ENCODE measurements at places on chromosomes 12 and 14.

DNA sequence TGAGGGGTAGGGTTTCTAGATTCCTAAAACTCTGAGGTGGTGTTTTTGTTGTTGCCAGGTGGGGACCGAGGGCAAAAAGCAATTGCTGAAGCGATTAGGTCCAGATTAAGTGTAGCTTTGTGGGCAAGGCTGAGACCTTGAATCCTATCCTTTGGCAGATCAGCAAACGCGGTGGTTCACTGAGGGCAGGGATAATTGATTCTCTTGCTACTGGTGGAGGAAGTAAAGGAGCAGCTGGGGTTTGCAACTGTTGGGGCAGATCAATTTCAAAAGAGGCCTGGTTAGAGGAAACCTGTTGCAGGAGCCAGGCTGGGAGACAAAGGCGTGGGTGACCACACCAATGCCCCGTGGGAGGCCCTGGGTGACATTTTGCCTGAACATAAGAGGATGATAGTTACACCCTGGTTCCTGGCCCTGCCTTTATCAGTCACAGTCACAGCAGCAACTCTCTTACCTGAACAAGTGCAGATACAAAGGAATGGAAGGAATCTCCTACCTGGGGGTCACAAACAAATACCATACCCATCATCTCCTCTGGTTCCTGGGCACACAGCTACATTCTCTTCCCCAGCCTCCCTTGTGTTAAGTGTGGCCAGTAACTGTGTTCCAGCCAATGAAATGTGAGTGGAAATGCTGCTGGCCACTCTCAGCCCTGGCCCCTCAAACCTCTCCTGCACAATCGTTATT lies 43.3 kb upstream of the RASSF3 start:
- ATAC-seq = no peak

DNA sequence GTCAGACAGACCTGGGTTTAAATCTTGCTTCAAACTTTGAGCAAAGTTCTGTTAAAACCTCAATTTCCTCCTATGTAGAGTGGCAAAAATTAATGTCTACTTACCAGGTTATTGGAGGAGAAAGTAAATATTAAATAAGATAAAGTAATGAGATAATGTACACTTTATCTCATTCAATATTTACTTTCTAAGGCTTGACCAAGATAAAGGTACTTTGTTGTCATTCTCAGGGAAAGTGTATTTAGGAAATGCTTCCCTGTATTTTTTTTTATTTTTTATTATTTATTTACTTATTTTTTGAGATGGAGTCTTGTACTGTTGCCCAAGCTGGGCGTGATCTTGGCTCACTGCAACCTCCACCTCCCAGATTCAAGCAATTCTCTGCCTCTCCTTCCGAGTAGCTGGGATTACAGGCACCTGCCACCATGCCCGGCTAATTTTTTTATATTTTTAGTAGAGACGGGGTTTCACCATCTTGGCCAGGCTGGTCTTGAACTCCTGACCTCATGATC lies 4.7 kb downstream of the FAM161B start:
- ATAC-seq = no peak

- ATAC-seq = no peak
These were observed 32.8 kb downstream of the CCER1 start for GRCh38 chr12:90922145-90922627.

DNA sequence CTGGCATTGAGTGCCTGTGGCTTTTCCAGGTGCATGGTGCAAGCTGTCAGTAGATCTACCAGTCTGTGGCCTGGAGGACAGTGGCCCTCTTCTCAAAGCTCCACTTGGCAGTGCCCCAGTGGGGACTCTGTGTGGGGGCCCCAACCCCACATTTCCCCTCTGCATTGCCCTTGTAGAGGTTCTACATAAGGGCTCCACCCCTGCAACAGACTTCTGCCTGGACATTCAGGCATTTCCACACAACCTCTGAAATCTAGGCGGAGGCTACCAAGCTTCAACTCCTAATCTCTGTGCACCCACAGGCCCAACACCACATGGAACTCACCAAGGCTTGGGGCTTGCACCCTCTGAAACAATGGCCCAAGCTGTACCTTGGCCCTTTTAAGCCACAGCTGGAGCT lies 102.7 kb upstream of the PLEKHG7 start:
- ATAC-seq = no peak

DNA sequence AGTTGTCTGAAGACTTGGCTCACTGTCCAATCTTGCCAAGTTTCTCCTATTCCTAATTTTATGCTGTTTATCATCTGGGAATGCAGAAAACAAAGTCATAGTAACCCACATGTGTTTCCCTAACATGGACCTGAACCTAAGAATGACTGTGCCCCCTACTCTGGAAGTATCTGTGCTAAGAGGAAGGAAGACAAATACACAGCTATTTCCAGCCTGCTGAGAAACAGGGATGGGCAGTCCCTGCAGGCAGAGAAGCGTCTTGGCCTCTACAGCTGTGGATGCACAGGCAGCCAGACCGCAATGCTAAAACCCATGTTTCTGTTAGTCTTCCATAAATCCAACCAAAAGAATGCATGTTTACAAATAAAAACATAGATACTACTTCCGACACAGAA lies 56.2 kb downstream of the DUSP16 start:
- ATAC-seq = no peak

GRCh38 chr14:60064491-60065072 lies 27.1 kb upstream of the PCNX4 start:
- no peak for ATAC-seq

- no peak for ATAC-seq
These were observed 56.4 kb downstream of the TMCC3 start for GRCh38 chr12:94593822-94594442.

DNA sequence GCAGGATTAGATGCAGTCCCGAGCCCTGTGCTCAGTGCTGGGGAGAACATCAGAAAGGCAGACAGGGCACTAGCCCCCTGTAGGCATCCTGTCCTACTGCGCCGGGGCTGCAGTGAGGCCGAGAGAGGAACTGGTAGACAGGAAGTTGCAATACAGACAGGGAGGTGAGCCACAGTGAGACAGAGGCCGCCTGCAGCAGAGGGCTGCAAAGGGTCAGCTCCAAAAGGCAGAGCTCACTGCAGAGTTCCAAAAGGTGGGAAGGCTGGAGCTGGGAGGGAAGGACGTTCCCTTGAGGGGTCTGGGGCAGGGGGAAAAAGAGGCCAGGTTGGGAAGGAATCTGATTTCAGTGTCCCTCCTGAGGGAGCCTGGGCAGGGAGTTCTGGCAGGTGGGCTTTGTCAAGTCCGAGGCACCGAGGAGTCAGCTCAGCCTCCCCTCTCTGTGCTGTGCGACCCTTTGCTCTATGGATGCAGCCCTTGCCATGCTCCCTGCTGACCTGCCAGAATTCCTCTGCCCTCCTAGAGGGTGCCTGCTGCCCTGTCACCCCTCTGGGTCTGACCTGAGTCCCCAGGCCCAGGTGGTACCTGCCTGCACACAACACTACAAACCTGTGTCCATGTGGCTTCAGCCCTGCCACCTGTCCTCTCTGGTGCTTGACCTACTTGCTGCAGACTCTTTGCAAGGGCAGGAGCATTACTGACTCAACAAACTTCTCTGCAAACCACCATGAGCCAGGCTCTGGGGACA lies 63.5 kb downstream of the PRMT8 start:
- ATAC-seq = no peak

DNA sequence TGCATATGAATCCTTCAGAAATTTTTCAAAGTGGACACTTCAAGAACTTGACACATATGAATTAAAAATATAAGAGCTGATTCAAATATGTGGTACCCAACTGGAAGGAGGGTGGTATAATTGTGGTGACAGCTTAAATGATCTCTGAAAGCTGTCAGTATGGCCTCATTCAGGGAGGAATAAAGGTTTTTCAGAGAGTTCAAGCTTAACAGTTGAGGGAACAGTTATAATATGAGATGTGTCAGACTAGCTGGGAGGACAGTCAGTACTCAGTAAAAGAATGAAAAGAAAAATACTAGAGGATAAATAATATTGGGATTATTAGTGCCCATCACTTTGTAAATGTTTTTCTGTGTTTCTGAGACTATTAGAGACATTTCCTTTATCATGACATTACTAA lies 277.5 kb downstream of the RASSF9 start:
- ATAC-seq = no peak

DNA sequence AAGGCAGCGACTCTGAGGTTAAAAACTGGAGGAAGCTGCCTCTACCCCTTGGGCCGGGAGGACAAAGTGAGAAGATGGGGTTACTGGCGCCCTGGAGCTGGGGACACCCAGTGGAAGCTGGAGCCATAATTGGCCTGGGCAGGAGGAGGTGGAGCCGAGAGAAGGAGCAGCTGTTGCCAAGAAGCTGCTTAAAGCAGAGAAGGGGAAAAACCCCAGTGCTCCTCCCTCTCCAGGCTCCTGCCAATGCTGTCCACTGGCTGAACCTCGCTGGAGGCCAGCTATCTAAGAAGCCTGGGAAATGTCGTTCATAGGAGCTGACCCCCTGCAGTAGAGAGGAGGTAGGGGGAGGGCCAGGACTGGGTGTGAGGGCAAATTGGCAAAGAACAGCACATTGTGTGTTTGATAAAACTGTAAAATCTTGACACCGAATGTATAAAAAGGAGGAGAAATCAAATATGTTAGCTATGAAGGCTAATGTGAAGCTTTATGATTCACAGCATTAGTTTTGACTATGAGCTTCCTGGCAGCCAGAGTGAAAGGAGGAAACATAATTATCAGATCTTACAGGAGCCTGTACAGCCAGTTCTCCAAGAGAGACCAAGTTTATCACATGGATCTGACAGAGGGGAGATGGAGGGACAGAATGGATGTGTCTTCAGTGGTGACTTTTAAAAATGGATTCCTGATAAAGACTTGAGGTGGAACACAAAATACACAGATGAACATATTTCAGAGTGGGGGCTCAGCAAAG lies 9.5 kb downstream of the HHIPL1 start:
- ATAC-seq = no peak

DNA sequence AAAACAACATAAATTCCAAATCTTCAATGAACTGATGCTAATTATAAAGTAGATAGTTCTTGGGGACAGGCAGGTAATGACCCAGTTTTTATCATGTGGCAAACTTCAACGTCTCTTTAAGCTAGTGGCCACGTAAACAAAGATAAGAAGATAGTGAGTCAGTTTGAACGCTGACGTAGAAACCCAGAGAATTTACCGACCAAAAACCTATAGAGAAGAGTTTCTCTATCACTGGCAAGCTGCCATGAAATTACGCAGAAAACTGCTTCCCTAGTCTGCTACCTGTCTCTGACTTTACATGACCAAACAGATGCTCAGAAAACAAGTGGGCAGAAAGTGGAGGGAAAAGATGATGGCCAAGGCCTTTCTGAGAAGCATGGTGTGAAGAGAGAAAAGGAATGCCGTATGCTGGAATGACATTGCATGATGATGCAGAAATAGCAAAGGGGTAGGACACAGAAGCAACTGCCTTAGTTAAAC lies 136.3 kb downstream of the ITPR2 start:
- ATAC-seq = peak; percentile 70

- ATAC-seq = peak; percentile 72
These were observed 56.4 kb downstream of the LRP6 start for GRCh38 chr12:12210416-12210815.

DNA sequence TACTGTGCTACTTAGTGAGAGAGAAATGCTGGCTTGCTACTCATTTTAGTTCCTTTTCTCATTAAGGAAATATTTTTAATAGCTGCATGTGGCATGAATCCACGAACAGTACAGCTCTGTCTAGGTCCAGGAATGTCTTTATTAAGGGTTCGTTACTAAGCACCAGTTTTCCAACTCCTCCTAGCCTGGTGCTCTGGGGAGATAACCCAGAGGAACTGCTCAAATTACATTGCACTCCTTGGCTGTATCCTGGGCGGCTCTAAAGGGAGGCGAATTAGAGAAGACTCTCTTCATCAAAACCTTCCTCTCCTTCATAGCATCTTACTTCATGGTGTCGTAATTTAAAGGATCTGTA lies 101.3 kb downstream of the PPM1A start:
- ATAC-seq = no peak

DNA sequence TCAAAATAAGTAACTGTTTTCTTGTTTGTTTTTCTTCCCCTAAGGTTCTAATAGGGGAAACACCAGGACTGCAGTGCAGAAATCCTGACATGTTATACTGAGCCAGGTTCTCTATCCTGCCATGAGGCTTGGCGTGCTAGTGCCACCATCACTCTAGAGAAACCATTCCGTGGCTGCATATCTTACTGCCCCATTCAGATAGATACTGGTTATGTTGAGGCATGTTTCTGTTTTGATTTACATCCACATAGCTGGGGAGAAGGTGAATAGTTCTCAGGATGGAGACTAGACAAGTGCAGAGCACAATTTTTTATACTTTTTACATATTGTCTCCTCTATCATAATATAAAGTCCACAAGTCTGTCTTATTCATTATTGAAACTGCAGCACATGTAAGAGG lies 11.5 kb downstream of the MAGOHB start:
- ATAC-seq = no peak

DNA sequence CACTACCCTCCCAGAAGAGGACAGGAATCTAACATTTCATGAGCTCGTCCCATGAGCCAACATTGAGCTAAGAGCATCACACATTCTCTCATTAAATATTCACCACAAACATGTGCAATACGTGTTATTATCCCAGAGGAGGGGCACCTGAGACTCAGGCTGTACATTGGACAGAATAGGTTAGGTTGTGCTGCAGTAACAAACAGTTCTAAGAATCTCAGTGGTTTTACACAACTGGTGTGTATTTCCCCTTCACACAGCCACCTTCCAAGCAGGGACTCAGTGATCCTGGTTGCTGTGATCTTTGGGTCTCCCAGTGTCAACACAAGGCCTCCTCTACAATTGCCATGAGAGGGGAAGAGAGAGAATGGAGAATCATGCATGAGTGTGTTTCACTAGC lies 15.0 kb upstream of the ACTN1 start:
- ATAC-seq = no peak

GRCh38 chr12:73531752-73532151 lies 1005.9 kb upstream of the ATXN7L3B start:
- ATAC-seq = no peak

GRCh38 chr12:110845339-110845682 lies 1.5 kb upstream of the CCDC63 start:
- no peak for ATAC-seq

DNA sequence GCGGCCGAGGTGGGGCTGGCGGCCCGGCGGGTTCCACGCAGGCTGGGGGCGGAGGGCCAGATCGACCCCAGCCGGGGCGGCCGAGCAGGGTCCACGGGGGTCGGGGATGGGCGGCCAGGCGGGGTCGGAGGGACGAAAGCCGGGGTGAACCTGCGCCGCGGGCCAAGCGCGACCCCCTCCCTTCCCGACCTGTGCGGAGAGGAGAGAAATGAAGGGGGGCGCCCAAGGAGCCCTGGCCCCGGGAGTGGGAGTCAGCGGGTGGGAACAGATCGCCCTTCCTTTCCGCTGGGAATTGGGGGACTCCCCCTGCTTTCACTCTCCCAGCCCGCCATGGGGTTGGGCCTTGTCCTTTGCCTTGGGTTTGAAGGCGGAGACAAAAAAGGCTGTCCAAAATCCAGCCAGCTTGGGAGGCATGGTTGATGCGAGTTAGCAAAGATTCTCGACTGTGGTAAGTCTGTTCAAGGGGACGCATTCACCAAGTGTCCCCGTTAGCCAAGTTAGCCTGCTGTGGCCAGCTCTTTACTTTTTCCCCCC lies 559 bp upstream of the CKAP4 start:
- peak; percentile 22 for ATAC-seq

- ATAC-seq = no peak
These were observed 1.1 kb downstream of the NOC4L start for GRCh38 chr12:132145334-132145733.

Data from activated T-helper 17 cell treated with anti-CD3 and anti-CD28 coated beads, Interleukin-2, amount 50 U/mL, for 72 hours (primary cell).